Activated effector memory CD4-positive, alpha-beta T cell treated with Interleukin-2 at 50 U/mL for 16 hours (primary cell): ENCODE measurements at places on chromosomes 7 and 10.

GRCh38 chr7:44067064-44067951 is 1.9 kb upstream of the PGAM2 start:
- no peak for DNase-seq

DNA sequence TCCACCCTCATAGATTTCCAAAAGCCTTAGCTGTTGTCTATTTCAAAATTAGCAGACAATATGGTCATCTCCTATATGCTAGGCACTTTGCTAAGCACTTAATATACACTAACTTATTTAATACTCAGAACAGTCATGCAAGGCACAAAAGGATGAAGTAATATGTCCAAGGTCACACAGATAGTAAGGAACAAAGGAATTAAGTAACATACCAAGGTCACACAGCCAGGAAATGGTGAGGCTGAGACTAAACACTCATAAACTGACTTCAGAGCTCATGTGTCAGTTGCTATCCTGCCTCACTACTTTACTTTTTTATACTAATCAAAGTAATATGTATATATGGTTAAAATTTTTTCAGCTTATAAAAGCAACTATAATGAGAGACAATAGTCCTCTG is 23.6 kb upstream of the HIBADH start:
- DNase-seq: no peak

DNA sequence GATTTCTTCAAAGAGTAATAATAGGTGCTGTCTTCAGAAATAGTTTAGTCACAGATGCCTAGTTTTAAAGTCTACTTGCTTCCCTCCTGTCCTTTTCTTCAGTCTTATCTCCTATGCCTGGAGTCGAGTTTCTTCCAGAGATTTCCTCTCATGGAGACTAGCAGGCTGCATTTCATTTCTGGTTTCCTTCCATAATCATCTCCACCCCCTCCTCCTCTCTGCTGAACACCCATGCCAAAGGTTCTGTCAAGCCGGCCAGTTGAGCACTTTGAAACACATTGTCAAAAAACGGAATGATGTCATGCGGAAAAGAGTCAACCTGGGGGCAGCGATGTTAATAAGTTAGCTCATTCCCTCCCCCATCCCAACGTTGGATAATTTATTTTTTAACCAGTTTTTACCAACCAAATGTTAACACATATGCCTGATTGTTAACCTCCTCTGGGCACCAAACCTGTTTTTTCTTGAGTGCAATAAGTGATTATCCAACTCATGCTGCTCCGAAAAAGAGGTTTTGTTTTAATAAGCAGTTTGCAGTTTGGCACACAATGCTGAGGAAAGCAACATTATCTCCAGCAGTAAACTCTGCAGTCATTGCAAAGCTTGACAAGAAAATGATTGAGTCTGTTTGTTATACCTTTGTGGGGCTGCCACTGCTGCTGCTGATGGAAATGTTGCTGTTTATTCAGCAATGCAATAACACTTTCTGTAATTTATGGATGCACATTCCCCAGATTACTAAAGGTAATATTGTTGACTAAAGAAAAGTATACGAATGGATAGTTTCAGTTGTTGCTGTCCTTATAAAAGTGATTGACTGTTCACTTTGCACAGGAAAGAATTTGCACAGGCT is 161.6 kb downstream of the LRMDA start:
- DNase-seq: no peak

DNA sequence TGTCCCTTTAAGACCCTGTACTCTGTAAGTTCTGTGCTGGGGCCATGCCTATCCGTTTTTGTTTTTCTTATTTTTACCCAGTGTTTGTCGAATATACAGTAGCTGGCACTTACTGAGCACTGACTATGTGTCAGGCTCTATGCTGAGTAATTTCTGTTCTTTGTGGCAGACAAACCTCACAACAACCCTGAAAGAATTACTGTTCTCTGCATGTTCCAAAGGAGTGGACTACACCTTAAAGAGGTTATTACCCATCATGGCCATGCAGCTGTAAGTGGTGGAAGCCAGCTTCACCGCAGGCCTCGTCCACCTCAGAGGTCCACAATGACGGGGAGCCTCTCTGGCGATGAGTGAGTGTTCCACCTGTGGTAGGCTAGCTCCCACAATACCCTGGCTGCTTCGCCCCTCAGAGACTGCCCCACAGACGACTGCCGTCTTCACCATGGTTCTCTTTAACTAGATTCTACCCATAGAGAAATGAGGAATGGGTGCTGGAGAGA is 30.1 kb upstream of the RBM20 start:
- DNase-seq: no peak

DNA sequence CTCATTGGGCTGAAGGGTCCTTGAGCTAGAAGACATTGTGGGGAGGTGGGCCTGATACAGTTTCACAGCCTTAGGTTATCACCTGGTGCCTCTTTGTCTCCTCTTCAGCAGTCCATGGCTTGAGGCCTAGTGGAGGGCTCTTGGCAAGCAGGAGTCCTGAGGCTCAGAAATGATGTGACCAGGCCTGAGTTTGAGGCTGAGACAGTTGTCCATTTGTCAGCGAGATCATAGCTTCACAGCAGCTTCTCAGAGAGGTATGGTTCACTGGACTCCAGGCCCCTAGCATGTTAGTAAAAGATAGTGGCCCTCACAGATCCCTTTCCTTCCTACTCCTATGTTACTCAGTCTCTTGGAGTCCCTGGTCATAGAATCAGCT is 19.1 kb downstream of the SUFU start:
- no peak for DNase-seq

- DNase-seq: no peak
These were observed 125.0 kb upstream of the THSD7A start for GRCh38 chr7:11956991-11957390.

DNA sequence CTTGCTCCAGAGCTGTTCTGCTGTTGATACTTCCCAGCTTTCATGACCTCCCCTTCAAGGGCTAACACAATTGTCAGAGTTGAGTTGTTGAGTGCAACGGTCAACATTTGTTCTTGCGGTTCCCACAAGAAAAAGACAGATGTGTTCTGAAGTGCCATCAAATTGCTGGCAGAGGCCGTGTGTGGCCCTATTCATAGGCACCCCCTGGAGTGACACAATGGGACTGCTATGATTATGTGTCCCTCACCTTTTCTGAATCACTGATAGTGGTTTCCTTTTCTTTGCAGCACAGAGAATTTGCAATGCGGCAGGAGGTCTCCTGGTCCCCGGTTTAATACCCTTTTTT is 5.8 kb upstream of the IGFBP1 start:
- no peak for DNase-seq
